ENCODE measurements at places on chromosomes 16 and 17.

DNA sequence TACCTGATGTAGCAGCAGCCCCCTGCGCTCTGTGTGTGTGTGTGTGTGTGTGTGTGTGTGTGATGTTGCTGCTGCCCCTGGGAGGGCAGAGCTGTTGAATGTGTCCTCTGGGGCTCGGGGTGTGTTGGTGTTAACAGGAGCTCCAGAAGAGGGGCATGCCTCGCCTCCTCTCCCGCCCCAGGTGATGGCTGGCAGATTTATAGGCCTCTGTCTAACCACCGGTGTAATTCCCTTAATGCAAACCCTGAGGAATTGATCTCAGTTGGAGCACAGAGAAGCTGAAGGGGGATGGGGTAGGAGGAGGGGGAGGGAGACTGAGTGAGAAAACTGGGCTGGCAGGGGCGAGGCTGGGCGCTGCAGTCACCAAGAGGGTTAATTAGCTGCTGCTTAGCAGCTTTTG, 10.0 kb downstream of the CACNA1G start:
- no peak for DNase-seq

GRCh38 chr17:73155410-73156165, 9.2 kb upstream of the SSTR2 start:
- DNase-seq: no peak

DNA sequence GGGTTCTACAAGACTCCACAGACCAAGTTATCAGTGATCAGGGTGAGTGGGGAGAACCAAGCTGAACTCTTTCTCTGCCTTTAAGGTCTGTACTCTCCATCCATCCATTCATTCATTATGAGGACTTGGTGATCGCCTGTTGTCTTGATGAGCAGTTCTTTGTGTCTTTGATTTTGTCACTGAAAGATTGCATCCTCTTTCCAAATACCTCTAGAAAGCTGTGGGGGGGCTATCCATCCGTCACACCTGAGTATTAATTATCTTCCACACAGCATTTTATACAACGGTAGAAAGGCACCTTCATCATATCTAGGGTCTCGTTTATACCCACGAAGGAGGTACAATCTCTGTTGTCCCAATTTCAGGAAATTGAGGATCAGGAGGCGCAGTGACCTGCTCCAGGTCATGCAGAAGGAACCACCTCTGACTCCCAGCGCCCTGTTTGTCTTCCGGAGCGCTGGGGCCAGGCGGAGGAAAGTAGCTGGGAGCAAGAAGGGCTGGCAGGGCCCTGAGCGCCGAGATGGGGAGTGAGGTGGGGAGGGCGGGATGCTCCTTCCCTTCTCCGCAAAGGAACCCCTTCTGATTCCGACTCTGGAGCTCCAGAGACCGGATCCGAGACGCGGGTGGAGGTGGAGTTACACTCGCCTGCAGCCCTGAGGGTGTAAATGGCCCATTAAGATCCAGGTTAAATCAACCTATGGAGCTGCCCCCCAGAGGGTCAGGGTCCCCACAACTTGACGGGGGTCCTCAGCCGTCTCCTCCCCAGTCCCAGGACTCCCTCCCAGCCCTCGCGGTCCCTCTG, 605 bp upstream of the ABAT start:
- no peak for DNase-seq

DNA sequence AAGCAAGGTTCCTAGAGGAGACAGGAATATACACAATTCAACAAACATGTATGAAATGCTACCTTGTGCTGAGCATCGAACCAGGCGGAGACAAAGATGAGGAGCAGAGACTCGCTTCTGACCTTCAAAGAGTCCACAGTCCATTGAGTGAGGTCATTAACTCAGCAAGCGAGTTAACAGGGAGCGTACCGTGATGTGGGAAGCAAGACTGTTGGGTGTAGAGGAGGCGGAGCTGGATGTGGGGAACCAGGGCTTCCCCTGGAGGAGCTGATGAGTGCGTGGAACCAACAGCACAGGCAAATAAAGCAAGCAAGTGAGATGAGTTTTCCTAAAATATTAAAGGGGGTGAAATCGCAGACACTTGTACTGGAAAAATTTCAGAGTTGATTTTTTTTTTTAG, 65.0 kb downstream of the NXN start:
- no peak for DNase-seq

DNA sequence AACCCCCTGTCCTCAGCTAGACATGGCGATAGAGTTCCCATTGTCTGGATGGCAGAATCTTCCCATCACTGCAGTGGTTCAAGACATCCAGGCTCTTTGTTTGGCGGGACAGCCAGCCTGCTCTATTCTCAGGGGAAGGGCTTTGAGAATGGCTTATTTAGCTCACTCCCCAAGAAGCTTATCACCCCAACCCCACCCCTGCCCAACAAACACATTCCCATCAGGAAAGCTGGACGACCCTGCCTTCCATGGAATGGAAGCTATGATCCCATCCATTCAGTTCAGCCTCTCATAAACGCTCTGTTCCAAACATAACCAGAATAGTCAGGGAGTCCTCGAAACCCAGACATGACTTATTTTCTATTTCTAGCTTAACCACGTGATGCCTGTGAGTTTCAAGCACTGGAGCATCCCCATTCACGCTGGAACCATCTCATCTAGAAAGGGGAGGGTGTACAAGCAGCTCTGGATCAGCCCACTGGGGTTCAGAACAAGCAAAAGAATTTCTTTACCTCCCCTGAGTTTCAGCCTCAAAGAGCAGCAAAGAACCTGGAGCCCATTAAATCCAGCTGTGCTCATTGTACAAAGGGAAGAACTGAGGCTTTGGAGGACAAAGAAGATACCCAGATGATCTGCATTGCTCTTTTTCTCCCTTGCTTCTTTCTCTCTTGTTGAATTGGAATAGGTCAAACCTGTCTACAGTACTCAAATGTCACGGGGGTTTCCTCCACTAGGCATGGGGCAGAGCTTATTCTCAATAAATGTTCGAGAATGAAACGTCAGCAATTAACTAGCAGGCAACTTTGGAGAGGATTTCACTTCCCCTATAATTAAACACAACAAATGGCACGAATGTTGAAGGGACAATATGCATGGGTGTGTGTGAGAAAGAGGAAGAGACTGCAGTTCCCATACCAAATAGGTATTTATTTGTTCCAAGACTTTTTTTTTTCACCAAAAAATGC, 93.1 kb downstream of the XYLT1 start:
- DNase-seq: no peak

DNA sequence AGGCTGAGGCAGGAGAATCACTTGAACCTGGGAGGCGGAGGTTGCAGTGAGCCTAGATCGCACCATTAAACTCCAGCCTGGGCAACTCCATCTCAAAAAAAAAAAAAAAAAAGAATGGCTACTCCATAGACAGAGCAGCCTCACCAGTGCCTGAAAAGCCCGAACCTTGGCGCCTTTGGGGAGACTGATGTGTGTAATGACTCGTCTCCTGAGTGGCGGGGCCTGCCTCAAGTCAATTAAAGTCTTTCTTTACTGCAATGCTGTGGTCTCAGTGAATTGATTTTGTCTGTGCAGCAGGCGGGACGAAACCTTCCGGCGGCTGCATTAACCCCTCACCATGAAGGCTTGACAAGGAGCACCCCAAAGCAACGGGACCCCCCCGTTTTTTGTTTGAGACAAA, 3.5 kb upstream of the UQCC4 start:
- DNase-seq: no peak

- DNase-seq: no peak
Observed at GRCh38 chr16:986925-987582, 5.5 kb downstream of the SOX8 start.

DNA sequence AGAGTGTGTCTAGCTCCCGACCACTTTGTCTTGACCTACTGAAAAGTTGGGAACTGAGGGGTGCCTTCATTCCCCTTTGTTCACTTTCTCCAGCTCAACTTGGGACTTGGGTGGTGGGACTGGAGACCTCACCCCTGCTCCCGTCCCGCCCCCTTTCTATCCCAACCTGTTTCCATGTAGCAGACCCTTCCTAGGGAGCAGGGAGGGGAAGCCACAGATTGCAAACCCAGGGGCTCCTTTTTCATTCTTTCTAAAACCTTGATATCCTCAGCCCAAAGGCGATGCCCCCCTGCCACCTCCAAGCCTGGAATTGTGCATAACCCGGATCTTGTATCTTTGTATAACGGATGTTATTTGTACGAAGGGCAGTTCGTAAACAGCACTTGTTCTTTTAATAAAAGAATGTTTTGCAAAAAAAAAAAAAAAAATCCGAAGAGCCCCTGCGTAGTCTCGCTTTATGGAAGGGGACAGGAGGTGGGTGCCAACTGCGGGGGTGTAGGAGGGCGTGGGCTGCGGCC, 714 bp upstream of the CISD3 start:
- no peak for DNase-seq

DNA sequence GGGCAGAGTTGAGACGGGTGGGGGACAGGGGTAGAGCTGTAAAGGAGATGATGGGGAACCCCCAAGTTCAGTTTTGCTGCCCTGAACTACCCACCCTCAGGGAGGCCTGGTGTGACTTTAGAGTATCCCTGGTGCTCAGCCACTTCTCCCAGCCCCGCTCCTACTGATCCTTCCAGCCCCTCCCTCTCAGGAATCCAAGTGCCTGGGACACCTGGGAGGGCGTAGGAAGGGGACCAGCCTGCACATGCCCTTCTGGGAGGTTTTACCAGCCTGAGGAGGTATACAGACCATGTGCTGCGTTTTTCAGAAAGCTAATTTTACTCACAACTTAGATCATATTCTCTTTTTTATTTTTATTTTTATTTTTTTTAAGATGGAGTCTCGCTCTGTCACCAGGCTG, 4.1 kb downstream of the ST6GALNAC2 start:
- no peak for DNase-seq

DNA sequence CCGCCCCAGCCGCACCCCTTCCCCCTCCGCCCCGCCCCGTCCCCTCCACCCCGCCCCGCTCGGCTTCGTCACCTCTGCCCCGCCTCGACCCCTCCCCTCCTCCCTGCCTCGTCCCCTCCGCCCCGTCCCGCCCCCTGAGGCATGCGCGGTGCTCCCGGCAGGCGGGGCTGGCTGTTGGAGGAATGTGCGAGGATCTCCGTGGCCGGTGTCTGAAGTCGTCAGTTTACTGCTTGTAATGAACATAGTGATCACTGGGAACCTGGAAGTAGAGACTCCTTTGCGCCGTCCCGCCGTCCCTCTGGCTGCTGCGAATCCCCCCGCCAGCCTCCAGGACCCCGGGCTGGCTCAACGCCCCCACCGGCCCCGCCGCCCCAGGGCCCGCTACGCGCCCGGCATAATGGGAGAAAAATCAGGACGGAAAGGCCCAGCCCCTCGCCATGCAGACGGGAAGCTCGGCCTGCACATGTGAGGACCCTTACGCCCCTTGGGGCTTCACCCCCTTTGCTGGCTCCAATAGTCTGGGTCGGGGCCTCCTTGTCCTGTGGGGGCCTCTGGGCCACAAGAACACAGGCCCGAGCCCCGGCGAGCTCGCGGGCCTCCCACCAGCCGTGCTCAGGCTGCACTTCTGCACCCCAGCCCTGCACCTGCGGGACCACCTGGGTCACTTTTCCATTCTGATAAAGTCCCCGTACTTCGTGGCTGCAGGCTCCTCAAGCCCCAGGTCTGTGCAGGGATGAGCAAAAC, 743.1 kb downstream of the KCNJ18 start:
- no peak for DNase-seq

- DNase-seq: no peak
Observed at GRCh38 chr16:72187551-72187950, 15.6 kb upstream of the PMFBP1 start.

DNA sequence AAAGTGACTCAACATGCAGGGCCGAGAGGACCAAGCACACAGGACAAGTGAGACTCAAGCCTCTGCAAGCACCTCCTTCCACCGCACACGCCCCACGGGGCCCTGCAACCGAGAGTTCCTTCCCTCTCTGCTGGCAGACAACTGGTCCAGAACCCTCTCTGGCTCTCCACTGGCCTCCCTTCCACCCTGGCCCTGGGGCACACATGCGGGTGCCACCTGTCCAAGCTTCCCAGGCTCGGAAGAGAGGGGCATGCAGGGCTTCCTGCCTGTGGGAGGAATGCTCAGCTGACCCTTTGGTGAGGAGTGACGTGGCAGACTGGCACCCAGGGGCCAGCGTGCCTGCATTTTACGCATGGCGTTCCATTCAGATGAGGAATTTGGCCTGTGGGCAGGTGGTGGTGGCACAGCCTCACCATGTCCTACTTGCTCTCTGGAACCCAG, 59.8 kb downstream of the PIPOX start:
- no peak for DNase-seq

DNA sequence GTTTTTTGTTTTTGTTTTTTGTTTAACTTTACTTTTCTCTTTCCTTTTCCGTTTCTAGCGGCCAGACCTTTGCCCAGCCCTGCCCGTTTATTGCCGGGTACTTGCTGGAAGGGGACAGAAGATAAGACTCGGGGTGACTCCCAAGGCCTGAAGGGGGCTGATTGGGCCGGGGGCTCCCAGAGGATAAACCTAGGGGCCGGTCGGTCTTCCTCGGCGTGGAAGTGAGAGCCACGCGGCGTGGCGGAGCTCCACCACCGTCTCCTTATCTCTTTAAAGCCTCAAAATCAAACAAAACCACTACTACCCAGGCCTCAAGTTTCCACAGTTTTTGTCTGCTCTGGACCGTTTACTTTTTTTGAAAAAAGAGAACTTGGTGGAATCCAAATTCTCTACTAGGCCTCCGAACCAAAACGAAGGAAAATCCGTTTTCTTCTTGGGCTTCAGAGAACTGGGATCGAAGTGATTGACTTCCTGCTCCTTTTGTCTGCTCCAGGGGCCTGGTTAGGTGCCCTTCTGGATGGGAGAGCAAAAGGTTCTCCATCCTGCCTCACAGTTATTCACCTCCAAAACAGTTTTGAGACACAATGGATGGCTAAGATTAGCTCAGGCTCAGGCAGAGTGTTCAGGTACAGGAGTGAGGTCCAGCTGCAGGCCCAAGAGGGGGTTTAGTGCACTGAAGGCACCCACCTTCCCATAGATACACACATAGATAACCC, 8.5 kb upstream of the HOXB9 start:
- DNase-seq: peak; percentile 39

GRCh38 chr16:1000608-1001007, 19.0 kb downstream of the SOX8 start:
- DNase-seq: no peak

DNA sequence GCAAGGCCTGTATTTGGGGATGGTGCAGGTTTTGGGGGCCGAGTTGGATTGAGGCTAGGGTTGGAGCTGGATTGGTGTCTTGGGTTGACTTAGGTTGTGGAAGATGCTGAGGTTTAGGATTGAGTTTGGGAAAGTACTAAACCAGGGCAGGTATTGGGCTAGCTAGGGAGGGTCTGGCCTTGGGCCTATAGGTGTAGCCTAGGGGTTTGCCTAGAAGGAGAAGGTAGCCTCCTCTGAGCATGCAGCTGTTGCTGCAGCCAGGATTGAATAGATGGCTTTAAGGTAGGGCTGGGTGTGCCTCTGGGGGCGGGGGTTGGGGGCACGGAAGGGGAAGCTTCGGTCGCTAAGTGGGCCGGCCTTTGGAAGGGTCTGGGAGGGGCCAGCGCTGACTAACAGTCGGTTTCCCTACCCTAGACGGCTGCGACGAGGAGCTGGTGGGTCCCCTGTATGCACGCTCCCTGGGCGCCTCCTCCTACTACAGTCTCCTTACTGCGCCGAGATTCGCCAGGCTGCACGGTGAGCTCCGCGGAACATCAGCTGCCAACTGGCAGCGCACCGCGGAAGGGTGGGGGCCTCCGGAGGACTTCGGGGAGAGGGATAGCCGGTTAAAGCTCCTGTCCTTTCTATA, 1.2 kb downstream of the CNTNAP1 start:
- no peak for DNase-seq

All from OCI-M1 (cell line).